ENCODE measurements at places on chromosomes 13 and 19.
A peak's percentile ranks its signal among the peaks of the same experiment; 100 is the strongest.

GRCh38 chr13:25059958-25060357 is 36.0 kb upstream of the PABPC3 start:
- DNase-seq: no peak

- DNase-seq: peak; percentile 38
These were observed 7.4 kb upstream of the FCGBP start for GRCh38 chr19:39941615-39942365.

DNA sequence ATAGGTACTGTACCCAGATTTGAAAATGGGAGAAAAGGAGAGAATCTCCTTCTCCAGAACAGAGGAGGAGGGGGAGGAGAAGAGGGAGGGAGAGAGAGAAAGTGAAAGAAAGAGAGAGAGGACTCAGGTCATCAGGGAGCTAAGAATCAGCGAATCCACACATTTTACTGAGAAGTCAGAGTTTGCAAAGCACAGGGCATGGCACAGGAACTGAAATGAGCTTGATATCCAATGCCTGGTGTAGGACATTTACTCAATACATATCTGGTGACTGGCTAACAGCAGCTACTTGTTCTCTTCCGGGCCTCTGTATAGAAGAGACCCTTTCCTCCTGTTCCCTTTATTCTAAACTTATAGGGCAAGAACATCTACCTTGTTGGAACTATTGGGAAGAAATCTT is 375.1 kb downstream of the KLF5 start:
- DNase-seq: no peak

DNA sequence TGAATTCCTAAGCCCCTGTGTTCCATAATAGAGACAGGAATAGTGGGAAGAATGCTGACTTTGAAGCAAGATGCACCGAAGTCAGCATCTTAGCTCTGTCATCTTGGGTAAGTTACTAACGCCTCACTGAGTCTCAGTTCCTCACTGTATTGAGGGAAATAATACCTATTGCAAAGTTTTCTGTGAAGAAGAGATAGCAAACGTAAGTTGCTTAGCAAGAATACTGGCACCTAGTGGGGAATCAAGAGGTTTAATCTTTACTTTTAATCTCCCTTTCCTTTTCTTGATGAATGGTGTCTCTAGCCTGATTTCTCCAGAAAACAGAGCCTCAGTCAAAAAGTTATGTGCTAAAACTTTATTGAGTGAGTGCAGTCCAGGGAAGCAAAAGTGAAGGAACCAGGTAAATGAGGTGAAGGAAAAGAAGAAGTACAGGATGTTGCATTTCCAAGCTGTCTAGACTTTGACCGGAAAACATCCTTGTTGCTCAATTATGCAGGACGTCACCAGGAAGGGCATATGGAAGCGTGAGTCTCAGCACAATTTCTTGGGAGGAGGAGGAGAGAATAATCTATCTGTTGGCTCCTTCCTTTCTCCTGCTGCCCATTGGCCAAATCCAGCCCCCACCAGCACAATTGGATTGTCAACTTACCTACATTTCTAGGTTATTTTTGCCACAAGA is 210.0 kb downstream of the B3GLCT start:
- no peak for DNase-seq

DNA sequence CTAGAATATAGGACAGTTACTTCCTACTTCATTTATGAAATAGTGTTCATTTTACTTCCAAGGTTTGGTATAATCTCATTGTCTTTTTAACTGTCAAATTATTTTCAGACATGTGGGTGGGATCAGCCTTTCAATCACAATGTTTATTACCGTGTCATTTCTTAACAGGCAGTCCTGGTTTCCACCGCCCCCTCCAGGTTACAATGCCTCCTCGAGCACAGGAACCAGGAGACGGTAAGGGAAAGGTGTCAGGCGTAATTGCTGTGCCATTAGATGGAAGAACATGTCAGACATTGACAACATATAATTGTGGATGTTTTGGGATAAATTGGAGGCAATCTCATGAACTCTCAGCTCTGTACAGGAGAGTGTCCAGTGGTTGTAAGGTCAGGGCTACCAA is 36.5 kb downstream of the SCEL start:
- DNase-seq: no peak

DNA sequence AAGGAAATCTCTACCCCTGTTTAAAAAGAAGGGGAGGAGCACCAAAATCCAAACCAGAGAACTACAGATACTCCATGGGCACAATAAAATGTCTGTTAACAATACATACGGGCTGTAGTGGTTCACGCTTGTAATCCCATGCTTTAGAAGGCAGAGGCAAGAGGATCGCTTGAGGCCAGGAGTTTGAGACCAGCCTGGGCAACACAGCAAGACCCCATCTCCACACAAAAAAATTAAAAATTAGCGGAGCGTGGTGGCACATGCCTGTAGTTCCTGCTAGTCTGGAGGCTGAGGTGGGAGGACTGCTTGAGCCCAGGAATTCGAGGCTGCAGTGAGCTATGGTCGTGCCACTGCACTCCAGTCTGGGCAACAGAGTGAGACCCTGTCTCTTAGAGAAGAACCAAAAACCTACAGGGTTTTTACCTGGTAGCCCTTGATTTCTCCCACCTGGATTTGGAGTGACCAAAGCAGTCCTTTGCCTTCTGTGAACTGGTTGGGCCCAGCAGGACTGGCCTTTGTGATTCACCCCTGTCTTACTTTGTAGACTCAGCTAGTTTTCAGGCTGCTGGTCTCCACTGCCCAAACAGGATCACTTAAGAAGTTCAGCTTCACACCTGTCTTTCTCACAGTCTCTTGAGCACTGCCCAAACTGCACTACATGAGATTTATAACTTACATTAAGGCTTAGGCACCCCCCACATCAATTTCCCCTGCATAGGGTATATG is 38.7 kb upstream of the FLT1 start:
- DNase-seq: no peak

DNA sequence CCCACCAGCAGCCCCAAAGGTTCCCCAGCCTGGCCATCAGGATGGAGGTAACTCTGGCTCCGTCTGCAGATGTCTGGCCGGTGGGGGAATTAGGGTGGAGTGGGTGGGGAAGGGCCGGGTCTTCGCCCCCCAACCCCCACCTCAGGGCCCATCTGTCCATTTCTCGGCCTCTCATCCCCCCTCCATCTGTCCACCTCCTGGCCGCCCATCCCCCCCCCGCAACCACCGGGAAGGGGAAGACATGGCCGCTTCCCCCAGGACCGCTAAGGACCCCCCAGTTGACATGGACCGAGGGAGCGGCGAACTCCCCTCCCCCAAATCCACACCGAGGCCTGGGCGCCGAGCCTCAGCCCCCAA is 793 bp downstream of the LRFN1 start:
- no peak for DNase-seq

DNA sequence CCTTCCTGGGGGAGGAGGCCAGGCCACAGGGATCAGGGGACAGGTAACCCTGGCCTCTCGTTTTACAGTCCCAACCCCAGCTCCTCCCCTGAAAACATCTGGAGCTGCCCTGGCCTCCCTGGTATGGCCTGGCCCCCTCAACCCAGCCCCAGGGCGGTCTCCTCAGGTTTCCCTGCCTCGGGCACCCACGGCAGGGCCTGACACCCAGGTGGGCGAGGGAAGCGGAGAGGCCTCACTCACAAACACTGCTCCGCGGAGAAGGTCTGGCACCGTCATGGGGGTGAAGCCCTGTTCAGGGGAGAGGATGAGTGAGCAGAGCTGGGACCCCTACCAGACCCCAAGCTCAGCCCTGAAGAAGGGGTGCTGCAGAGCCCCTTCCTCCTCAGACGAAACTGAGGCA is 6.5 kb upstream of the CCER2 start:
- no peak for DNase-seq

DNA sequence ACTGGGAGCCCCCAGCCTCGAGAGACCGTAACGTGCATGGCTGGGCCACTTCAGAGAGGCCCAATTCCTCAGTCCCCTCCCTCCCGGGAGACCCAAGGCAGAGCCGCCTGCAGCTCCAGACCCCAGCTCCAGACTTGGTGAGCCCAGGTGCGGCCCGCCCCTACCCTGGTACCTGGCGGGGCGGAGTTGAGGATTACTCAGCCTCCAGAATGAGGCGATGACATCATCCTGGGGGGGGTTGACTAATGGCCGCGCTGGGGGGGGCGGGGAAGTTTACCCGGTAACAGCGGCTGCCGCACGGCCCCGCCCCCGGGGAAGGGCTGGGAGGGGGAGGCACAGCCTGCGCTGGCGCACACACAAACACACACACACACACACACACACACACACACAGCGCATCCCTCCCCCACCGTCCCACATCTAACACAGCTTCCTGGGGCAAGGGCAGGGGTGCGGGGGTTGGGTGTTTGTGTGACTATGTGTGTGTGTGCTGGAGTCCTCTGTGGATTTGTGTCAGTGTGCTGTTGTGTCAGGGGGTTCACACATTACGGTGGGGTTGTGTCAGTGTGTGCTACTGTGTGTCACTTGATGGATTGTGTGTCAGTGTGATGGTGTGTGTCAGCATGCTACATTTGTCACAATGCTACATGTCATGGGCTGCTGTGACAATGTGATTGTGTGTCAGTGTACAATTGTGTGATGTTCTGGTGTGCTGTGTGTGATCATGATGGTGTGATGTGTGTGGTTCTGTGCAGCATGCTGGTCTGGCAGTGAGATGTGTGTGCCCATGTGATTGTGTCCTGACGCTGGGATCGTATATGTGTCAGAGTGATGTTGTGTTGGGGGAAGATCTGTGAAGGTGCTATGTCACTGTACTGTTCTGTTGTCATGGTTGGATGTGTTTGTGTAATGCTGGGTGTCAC is 10.3 kb upstream of the BBC3 start:
- DNase-seq: peak; percentile 74

GRCh38 chr13:110421061-110421460 is 114.0 kb downstream of the COL4A2 start:
- no peak for DNase-seq

DNA sequence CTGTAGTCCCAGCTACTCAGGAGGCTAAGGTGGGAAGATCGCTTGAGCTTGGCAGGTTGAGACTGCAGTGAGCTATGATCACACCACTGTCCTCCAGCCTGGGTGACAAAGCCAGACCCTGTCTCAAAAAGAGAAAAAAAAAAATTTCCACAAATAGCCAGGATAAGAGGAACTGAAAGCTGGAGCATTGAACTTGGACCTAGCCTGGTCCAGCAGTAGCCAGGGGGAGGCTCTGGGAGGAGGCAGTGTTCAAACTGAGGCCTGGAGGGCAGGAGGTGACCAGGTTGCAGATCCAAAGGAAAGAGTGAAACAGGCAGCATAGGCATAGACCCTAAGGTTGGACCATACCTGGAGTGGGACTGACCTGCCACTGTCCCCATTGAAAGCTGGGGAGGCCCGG is 26.9 kb upstream of the PIK3R2 start:
- DNase-seq: no peak

GRCh38 chr19:1183543-1184172 is 9.6 kb upstream of the SBNO2 start:
- DNase-seq: no peak

GRCh38 chr19:32471811-32472210 is 66.2 kb downstream of the DPY19L3 start:
- DNase-seq: no peak

DNA sequence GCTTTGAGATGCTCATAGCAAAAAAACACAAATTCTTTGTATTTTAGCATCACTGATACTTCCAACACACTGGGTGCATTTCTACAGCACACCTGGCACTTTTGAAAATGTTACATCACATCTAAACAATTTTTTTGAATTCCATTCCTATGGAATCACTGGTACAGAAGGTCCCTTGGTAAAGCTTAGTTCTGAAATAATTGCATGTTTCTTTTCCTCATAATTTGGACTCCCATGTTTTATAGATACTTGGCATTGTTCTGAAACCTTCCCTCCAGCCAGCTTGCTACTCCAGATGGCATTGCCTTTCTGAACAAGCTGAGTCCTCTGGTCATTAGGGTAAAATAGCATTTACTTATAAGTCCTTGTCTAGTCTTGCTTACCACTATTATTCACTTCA is 481.3 kb upstream of the GPC6 start:
- no peak for DNase-seq

GRCh38 chr19:52896431-52897137 is 851 bp downstream of the ZNF320 start:
- no peak for DNase-seq

DNA sequence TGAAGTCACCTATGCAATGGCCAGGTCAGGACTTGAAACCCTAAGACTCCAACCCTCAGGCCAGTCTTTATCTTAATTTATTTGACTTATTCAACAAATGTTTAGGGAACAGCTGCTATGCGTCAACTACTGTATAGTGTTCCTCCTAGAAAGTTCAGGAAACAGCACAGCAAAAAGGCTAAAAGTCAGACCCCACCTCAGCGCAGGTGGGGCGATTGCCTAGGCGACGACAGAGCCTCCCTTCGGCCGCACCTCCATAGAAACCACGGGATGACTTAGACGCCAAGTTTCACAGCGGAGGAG is 502 bp downstream of the VRK3 start:
- no peak for DNase-seq

- no peak for DNase-seq
These were observed 5.2 kb upstream of the MLNR start for GRCh38 chr13:49214917-49215376.

GRCh38 chr13:50451609-50452008 is 391.9 kb downstream of the DLEU7 start:
- DNase-seq: no peak

GRCh38 chr19:49672131-49672919 is 4.7 kb upstream of the PRMT1 start:
- DNase-seq: peak; percentile 64

DNA sequence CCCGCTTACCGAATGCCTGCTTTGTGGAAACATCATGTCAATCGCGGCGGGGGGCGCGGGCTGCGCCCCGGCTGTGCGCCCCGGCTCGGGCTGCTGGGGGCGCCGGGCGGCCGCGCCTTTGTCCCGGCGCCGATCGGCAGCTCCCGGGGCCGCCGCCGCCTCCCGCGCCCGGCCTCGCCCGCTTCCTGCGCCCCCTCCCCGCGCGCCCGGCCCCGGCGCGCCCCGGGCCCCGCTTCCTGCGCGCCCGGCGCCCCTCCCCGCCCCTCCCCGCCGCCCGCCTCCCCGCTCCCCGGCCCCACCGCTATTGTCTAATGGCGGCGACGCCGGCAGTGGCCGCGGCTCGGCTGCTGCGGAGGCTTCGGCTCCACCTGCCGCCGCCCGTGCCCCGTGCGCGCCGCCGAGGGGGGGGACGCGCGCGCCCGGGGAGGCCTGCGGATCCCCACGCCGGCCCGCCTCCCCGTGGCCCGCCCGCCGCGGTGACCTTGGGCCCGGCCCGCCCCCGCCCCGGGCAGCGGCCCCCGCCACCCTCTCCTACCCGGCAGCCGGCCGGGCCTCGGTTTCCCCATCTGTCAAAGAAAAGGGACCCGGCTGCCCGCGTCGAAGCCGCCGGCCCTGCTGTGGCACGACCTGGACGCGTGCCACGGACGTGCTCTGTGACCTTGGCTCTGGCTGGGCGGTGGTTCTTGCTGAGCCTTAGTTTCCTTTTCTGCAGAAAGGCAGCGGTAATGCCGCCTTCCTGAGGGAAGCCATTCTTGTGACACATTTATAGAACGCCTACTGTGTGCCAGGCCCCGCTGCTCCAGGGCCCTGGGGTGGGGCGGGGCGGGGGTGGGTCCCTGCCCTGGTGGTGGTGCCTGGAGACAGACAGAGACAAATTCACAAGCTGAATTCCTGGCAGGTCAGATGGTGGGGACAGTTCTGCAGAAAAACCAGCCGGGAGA is at the start of gene TLE5:
TSS of gene TLE5 (minus strand) at position 331 of the 941 bp plus-strand sequence. CDS start at position 36, 295 bp downstream.
- peak; percentile 47 for DNase-seq

GRCh38 chr19:34662919-34663318 is 14.0 kb downstream of the SCGB2B2 start:
- DNase-seq: no peak

GRCh38 chr13:54424344-54424743 is 1395.7 kb downstream of the OLFM4 start:
- no peak for DNase-seq

- no peak for DNase-seq
These were observed 10.6 kb downstream of the ABHD17A start for GRCh38 chr19:1874554-1875185.

GRCh38 chr13:88887045-88887662 is 1216.0 kb downstream of the SLITRK5 start:
- no peak for DNase-seq
